ENCODE measurements at places on chromosomes 16 and 17.

GRCh38 chr16:5885521-5885920 is 787.9 kb upstream of the EEF2KMT start:
- no peak for DNase-seq

GRCh38 chr17:2940352-2940751 is 123.1 kb downstream of the OR1D5 start:
- DNase-seq = no peak

DNA sequence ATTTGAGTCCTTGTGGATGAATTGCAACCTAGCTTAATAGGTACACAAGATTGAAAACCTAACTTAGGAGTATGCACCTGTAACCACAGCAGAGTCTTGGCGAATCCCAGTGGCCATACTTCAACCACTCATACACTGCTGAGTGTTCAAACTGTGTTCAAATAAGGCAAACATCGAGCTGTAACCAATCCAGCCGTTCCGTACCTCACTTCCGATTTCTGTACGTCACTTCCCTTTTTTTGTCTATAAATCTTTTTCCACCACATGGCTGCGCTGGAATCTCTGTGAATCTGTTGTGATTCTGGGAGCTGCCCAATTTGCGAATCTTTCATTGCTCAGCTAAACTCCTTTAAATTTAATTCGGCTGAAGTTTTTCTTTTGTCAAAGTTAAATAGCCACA is 190.6 kb downstream of the MAF start:
- DNase-seq = no peak

DNA sequence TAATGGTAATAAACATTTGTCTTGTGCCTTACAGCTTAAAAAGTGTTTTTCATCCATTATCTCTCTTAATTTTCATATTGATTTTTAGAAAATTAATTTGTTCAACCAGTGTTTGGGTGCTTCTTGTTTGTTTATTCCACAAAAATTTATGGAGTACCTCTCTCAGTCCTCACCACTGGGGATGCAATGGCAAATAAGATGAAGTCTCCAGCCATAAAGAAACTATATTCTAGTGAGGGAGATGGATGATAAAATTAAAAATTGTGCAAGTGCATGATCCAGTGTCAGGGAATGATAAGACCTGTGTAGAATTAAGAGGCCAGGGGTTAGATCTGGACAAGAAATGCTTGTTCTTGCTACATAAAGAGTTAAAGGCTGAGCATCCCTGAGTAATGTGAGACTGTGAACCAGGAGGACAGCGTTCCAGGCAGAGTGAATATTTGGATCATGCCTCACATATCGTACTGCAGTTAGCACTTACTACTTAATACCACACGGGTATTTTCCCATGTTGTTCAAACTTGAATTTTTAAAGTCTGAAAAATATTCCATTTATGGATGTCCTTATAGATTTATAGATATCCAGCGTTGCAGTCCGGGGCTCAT is 535.7 kb upstream of the HSBP1 start:
- no peak for DNase-seq

DNA sequence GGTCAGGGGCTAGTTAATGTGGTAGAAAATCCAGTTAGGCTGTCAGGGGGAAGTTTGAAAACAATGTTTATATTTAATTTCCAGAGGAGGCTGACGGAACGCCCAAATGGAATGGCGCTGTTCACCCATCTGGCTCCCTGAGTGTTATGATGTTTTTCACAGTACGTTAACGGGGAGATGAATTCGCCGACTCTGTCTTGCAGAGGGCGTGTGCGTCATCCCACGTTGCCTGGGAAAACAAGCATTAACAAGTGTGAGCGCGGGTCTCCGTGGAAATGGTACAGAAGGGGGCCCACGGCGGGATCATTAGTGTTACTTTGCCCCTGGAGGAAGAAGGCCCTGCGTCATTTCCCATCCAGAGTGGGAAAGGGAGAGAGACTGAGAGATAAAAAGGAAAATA is 29.6 kb downstream of the RGS9 start:
- DNase-seq = no peak

- no peak for DNase-seq
Measured at GRCh38 chr17:45867171-45867570, 22.5 kb downstream of the SPPL2C start.

DNA sequence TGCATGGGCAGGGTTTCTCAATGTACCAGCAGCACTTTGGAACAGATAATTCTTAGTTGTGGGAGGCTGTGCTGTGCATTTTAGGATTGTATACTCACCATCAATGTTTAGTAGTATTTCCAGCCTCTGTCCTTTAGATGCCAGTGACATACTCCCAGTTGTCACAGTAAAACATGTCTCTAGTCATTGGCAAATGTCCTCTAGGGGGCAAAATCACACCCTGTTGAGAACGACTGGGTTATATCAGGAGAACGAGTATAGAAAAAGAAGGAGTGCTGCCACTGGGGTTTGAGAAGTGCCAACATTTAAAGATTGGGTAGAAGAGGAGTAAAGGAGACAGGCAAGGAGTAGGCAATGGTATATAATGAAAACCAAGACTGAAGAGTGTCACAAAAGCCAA is 37.9 kb upstream of the SMIM36 start:
- DNase-seq = no peak

DNA sequence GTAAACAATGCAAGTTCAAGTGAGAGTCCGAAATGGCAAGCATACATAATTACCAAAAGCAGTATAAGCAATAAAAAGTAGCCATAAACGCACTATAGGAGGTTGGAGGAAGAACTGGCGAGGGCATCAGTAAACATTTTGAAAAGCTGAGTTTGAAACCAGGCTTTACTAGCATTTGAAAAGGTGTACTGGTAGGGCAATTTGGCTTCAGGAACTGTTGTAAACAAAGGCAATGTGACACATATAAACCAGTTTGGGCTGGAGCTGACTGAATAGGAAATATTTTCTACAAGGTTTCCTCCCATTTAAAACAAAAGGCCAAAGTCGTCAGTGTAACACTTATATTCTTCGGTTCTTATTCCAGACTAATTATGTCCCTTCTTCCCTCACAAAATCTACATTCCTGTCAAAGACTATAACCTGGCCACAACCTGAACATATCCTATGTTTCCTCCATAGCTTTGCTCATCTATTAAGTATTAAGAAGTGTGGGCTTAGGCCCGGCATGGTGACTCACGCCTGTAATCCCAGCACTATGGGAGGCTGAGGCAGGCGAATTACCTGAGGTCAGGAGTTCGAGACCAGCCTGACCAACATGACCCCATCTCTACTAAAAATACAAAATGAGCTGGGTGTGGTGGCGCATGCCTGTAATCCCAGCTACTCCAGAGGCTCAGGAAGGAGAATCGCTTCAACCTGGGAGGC is 7.8 kb downstream of the CBX1 start:
- no peak for DNase-seq

DNA sequence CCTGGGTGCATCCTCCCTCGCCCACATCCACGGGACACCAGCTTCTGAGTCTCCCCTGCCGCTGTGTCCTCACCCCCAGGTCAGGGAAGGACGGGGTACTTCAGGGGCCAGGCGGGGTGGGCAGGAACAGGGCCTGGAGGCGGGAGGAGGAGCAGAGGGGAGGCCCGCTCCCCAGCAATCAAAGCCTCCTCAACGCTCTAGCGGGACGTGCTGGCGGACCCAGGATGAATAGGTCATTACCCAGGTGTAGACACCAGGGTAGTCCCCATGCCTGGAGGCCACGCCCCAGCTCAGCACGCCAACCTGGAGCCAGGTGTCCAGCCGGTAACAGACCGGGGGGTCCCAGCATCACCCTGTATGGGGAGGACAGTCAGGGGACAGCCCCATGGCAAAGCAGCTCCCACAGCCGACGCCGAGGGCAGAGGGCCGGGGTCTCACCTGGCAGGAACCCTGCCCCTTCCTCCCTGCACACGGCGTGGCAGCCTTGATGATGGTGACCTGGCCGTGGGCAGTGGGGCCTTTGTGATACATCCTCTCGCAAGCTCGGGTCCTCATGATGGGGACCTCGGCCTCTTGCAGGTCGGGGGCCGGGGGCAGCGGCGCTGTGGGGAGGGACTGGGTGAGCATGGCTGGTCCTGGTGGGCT is 24.2 kb downstream of the TPSD1 start:
- no peak for DNase-seq

- no peak for DNase-seq
Measured at GRCh38 chr16:23802776-23803175, 33.0 kb upstream of the PRKCB start.

DNA sequence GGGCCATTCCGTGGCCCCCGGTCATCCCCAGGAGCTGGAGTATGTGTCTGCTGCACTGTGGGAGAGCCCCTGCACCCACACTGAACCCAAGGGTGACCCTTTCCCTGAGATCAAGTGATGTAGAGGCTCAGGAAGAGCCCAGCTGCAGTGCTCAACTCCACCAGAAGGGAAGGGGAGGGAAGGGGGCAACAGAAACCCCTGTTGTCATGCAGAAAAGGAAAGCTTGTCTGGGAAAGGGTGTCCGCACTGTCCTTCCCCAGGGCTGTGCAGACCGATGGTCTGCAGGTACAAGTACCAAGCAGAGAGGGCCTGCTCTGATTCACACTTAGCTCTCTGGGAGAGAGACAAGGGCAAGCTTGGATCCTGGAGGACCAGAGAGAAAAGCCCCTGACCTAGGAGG is 45.7 kb upstream of the TOB1 start:
- DNase-seq = no peak

DNA sequence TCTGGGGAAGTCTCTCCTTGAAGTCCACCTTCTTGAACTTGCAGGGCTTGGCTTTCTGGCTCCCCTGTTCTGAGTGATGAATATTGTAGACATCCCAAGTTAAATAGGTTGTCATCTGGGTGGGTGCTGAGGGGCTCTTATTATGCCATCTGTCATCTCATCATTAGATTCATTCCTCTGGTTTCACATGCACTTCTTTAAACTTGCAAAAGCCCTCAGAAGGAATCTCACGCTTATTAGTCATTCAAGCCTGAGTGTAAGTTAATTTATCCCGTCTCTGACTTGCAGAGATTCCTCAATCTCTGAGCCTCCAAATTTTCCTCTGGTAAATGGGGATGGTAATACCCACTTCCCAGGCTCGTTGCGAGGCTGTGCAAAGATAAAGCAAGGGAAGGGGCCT is 5.7 kb downstream of the MGAT5B start:
- DNase-seq = no peak

DNA sequence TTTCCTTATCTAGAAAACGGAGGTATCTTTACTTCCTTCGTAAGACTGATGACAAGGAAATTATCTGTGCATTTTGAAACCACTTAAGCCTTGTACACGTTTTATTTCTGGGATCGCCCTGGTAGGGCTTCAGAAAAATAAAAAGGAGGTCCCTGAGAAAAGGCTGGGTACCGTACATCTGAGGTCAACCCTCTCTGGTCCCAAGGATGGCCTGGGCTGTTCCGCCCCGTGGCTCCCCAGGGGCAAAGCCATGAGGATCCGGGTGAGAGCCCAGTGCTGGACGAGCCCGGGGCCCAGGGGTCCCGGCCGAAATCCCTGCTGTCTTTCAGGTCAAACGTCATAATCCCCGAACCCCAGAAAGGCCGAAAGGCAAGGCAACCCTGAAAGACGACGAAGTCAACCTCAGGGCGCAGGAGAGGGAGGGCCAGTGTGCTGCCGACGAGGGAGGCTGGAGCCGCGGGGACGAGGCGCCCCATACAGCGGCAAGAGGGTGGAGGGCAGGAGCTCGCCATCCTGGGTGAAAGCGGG is 656 bp upstream of the FUS start:
- no peak for DNase-seq

DNA sequence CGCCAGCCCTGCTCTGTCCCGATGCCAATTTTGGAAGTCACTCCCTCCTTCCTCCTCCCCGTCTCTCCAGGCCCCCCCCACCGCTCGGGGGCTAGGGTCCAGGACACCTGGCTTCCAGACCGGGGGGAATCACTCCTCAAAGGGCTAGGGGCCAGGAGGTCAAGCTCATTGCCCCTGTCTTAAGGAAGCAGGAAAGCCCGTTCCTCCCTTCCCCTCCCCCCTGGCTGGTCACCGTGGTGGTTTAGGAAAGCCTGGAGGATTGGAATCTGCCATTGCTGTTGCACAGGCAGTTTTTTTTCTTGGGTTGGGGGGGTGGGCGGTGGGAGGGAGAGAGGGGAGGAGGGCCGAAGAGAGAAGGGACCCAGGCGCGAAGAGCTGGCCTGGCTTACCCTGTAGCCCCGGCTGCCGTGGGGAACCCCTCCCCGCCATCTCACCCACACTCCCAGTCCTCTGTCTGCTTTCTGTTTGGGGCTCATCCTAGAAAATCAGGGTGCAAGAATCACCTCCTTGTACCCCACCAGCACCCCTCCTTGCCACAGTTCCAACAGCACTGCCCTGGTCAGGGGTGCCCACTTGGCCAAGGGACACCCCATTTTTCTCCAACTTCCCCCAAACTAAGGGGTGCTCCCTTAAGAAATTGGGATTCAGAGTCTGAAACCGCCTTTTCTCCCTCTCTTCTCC is 2.9 kb upstream of the BCL6B start:
- peak; percentile 29 for DNase-seq

DNA sequence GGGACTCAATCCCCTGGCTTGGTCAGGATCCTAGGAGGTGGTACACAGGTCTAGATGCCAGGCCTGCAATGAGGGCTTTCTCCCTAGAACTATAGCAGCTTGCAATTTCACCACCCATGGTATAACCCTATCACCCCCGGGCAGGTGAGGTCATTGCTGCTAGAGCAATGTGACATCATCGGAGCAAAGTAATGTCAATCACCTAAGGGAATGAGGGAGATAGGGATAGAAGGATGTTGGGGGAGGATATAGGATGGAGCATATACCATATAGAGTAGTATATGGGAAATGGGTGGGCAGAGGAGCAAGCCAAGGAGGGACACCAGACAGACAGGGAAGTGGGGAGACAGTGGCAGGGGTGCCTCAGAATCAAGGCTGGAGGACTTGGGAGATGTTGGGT is 3.3 kb downstream of the KCNH4 start:
- DNase-seq = no peak

DNA sequence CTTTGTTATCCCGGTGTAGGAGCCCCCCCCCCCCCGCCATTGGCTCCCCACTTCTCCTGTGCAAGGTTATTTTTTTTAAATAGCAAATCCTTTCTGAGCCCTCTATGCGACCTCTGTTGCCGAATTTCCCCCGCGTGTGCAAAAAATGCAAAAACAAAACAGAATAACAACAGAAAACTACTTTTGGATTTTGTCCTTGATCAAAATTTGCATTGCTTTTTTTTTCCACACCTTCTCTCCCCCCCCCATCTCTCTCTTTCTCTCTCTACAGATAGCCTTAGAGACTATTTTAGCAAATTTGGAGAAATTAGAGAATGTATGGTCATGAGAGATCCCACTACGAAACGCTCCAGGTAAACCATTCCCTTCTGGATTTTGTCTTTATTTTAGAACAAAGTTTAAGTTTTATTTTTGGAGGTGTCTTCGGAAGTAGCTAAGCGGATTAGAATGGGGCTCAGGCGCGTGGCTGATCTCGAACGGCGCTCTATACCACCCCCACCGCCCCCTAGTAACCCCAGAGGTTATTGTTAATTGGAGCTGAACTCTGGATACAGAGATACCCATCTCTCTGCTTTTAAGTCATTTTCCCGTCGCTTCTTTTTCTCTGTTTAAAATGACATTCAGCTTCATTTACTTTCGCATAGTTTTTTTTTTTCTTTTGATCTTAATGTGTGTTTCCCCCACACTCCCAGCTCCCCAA is 1.0 kb downstream of the MSI2 start:
- no peak for DNase-seq

GRCh38 chr17:81814748-81815645 is 11.0 kb downstream of the GCGR start:
- no peak for DNase-seq

- DNase-seq = no peak
Measured at GRCh38 chr16:66155933-66156332, 210.6 kb upstream of the CDH5 start.
